Activated CD8-positive, alpha-beta T cell treated with anti-CD3 and anti-CD28 coated beads, Interleukin-2, amount 10 ng/mL, durations not matched to agents 7 days and 5 days (primary cell): ENCODE measurements at places on chromosomes 3 and 15.
A peak's percentile ranks its signal among the peaks of the same experiment; 100 is the strongest.

DNA sequence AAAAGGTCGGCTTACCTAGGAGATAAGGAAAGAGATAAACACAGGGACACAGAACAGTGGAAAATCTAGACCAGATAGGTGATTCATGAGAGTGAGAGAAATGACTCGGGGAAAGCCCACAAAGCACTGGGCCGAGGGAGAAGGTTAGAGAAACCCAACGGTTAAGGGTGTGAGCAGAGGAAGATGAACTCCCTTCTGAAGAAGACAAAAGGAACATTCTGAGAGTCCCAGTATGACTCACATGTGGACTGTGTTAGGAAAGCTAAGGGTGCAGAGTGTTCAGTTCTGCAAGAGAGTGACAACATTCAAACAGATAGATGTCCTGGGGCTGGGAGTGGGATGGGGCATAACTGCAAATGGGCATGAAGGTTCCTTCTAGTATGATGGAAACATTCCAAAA is 83.0 kb downstream of the CNTN3 start:
- no peaks in the 10 kb centered on the region for H3K36me3 ChIP-seq
- H3K4me3 ChIP-seq: no peak overlapping the region
- H3K27ac ChIP-seq: no peak overlapping the region
- no peaks in the 10 kb centered on the region for H3K27me3 ChIP-seq
- no peaks in the 10 kb centered on the region for H3K4me1 ChIP-seq
- no peak for DNase-seq

DNA sequence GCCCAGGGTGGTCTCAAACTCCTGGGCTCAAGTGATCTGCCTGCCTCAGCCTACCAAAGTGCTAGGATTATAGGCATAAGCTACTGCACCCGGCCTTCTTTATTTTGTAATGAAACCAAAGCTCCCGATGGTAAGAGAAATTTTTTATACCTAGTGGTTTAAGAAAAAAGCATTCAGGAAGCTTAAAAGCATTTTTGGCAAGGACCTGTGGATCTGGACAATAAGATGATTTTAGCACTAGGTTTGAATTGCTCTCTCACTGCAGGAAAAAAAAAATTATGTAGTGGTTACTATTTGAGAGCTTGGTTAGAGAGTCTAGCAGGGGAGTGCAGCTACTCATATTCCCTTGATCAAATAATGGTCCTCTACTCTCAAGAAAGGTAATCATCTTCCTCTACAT is 64.9 kb upstream of the PIK3R4 start:
- no peaks in the 10 kb centered on the region for H3K36me3 ChIP-seq
- no peak overlapping the region for H3K27ac ChIP-seq
- no peaks in the 10 kb centered on the region for H3K4me1 ChIP-seq
- no peak for DNase-seq
- no peak overlapping the region for H3K4me3 ChIP-seq
- H3K27me3 ChIP-seq: no peaks in the 10 kb centered on the region

DNA sequence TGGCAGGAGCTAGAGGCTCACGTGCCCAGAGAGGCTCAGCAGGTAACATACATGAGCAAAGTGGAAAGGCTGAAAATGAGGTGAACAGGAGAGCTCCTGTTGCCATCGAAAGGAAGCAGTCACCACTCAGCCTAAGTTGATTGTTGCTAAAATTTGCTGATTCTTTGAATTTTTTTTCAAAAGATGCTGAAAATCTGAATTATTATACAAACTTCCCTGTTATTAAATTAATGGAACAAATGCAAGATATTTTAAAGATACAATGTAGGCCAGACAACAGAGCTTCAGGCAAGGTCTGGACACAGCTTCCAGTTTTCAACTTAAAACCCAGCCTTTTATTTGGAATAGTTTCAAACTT is 151.3 kb downstream of the GHSR start:
- H3K27ac ChIP-seq: no peak overlapping the region
- H3K27me3 ChIP-seq: no peaks in the 10 kb centered on the region
- DNase-seq: no peak
- H3K4me1 ChIP-seq: no peaks in the 10 kb centered on the region
- no peak overlapping the region for H3K4me3 ChIP-seq
- H3K36me3 ChIP-seq: peaks cover 5% of the 10 kb centered on the region

DNA sequence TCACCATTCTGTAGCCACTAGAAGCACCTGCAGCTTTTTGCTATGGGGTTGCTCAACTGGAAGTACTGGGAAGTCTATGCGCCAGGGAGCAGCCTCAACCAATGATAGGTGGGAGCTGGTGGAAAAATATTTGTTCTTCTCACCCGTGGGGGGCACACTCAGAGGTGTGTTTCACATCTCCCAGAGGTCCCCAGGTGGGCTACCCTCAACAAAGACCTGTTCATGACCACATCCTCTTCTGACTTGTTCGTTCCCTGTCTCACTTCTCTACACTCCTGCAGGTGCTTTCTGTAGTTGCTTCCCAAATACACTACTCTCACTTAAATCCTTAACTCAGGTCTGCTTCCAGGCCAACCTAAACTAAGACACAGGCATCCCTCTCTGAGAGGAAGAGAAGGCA is 3.6 kb downstream of the CAMP start:
- no peak overlapping the region for H3K27ac ChIP-seq
- no peak overlapping the region for H3K4me3 ChIP-seq
- peaks cover 11% of the 10 kb centered on the region for H3K4me1 ChIP-seq

DNA sequence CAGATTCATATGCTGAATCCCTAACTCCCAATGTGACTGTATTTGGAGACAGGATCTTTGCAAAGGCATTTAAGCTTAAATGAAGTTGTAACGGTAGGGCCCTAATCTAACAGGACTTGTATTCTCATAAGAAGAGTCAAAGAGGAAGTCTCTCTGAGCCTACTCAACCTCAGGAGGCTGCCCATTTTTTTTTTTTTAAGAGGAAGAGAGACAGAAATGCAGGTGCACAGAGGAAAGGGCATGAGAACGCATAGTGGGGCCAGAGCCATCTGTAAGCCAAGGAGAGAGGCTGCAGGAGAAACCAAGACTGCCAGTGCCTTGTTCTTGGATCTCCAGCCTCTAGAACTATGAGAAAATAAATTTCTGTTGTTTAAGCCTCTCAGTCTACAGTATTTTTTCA is 28.4 kb downstream of the ZNF860 start:
- no peaks in the 10 kb centered on the region for H3K36me3 ChIP-seq
- no peak for DNase-seq
- H3K27ac ChIP-seq: no peak overlapping the region
- H3K27me3 ChIP-seq: peaks cover 16% of the 10 kb centered on the region

DNA sequence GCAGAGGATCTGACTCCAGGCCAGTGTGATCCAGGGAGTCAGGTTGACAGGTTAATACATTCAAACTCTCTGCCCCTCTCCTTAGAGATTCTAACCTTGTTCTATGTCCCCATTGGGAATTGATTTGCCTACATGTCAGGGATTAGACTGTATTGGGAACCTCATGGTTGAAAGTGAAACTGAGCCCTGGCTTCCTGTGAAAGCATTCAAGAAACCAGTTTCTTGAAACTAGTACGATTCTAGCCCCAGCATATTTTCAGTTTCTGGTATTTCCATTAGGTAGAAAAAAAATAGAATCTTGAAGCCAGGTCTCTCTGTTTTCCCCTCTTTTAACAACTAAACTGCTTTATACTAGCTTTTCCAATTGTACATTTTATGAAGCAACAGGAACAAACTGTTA is 140.4 kb upstream of the ABI3BP start:
- H3K4me1 ChIP-seq: peaks cover 21% of the 10 kb centered on the region
- DNase-seq: peak; percentile 25
- peak overlapping the region; percentile 19 for H3K4me3 ChIP-seq
- H3K27ac ChIP-seq: peak overlapping the region; percentile 62

- peaks cover 28% of the 10 kb centered on the region for H3K4me1 ChIP-seq
- no peak overlapping the region for H3K27ac ChIP-seq
- H3K4me3 ChIP-seq: no peak overlapping the region
- DNase-seq: no peak
- peaks cover 3% of the 10 kb centered on the region for H3K27me3 ChIP-seq
Observed at GRCh38 chr3:119631516-119631915, 28.9 kb downstream of the POPDC2 start.

DNA sequence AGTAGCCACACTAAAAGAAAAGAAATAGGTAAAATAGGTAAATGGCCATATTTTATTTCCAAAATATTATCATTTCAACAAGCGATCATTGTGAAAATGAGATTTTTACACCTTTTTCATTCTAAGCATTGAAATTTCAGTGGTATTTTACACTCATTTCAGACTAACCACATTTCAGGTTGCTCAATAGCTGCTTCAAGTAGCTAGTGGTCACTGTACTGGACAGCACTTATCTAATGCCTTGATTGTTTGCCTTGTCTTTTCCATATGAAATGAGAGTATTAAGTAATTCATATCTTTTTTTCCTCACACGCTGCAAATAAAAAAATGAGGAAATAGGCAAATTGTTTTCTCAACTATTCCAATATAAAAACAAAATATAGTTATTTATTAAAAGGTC is 332.8 kb downstream of the NLGN1 start:
- H3K36me3 ChIP-seq: no peaks in the 10 kb centered on the region
- H3K4me3 ChIP-seq: no peak overlapping the region
- no peak for DNase-seq
- no peak overlapping the region for H3K27ac ChIP-seq
- H3K4me1 ChIP-seq: no peaks in the 10 kb centered on the region

DNA sequence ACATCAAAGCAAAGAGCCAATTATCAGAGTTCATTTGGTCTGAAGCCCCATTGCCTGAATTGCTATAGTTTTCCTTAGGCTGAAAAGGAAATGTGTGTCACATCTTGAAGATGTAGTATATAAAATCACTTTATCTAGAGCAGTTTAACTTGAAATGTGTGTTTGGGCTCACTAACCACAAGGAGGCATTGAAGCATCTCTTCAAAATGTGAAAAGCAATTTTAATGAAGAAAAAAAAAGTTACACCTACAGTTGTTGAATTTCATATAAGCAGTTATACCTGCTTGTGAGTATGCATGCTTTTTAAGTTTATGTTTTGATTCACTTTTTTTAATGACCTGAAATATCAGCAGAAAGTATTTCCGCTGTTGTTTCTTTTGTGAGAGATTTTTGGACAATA is 129.3 kb downstream of the IQCH start:
- peaks cover 4% of the 10 kb centered on the region for H3K4me1 ChIP-seq
- no peak overlapping the region for H3K27ac ChIP-seq
- no peak for DNase-seq
- H3K36me3 ChIP-seq: no peaks in the 10 kb centered on the region

DNA sequence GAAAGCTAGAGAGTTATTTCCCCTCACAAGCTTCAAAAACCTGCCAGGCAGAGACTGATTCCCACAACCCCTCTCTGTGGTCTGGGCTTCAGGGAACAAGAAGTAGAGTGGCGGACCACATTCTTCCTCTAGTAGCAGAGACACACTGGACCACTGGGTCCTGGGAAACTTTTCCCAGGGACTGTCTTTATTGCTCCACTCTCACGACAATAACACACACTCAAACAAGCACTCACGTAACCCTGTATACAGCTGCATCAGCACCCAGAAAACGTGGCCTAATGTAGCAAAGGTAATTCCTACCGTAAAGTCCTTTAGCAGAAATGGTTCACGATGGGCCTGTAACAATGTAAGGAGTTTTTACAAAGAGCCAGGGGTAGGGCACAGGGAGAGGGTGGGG is 27.6 kb downstream of the CPOX start:
- H3K4me1 ChIP-seq: peaks cover 85% of the 10 kb centered on the region
- peak overlapping the region; percentile 82 for H3K27ac ChIP-seq
- H3K36me3 ChIP-seq: peaks cover 30% of the 10 kb centered on the region
- peak overlapping the region; percentile 42 for H3K4me3 ChIP-seq
- H3K27me3 ChIP-seq: no peaks in the 10 kb centered on the region

- H3K27ac ChIP-seq: no peak overlapping the region
- no peak for DNase-seq
- no peaks in the 10 kb centered on the region for H3K27me3 ChIP-seq
- no peak overlapping the region for H3K4me3 ChIP-seq
Observed at GRCh38 chr3:177710506-177710905, 513.2 kb upstream of the TBL1XR1 start.

GRCh38 chr15:71344316-71344715 is 229.0 kb downstream of the THSD4 start:
- no peaks in the 10 kb centered on the region for H3K4me1 ChIP-seq
- no peak for DNase-seq
- H3K36me3 ChIP-seq: no peaks in the 10 kb centered on the region
- no peak overlapping the region for H3K27ac ChIP-seq
- no peak overlapping the region for H3K4me3 ChIP-seq

DNA sequence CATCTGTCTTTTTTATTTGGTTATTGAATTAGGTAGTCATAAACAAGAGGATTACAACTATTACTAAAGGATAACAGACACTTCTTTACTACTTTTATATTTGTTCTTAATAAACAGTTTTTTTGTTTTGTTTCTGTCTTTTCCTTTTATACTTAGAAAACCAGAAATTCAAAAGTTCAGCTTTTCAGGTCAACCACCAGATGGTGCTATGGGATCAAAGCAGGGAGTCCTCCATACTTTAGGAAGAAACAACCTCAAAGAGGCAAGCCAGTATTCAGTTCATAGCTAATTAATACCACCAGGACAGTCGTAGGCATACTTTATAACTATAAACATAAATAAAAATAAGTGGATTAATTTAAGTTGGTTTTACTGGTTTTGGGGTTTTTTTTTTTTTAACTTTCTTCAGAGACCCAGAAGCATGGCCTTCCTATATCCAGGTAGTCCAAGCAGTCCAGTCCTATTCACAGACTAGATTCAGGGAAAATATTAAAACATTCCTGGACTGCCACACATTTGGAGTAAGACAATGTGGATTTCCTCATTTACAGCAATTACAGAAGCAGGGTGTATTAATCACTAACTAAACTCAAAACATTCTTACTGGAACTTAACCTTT is 16.0 kb upstream of the EID1 start:
- no peaks in the 10 kb centered on the region for H3K36me3 ChIP-seq
- DNase-seq: peak; percentile 64
- peaks cover 20% of the 10 kb centered on the region for H3K27me3 ChIP-seq

DNA sequence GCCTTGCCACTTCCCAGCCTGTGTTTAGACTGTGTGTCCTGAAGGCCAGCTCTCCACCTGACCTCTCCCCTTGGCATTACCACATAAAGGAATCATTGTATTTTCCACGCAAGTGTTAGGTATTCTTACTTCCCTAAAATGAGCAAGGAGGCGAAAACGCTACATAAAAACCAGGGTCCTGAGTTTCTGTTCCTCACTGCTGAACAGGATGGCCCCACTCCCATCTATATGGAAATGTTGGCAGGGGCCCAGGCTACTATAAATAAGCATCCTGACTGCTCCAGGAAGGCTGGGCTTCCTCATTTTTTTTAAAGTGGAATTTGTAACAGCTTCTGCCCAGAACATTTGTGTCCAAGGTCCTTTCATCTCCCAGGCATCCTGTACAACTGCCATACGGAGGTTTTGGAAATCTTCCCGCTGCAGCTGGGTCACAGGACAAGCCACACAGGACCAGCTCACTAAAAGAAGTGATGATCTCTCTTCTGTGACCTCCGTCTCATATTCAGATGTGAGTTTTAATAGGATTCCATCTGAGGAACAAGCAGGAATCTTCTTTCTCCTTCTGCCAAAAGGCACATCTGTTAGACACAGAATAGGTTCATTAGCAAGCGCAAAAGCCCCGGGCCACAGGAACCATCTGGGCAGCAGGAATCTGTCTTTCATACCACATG is 56.4 kb upstream of the LIMD1 start:
- H3K4me3 ChIP-seq: no peak overlapping the region
- no peaks in the 10 kb centered on the region for H3K4me1 ChIP-seq
- DNase-seq: no peak
- no peaks in the 10 kb centered on the region for H3K27me3 ChIP-seq
- H3K36me3 ChIP-seq: peaks cover 9% of the 10 kb centered on the region
- H3K27ac ChIP-seq: no peak overlapping the region

- peaks cover 8% of the 10 kb centered on the region for H3K27me3 ChIP-seq
- H3K4me1 ChIP-seq: no peaks in the 10 kb centered on the region
- no peaks in the 10 kb centered on the region for H3K36me3 ChIP-seq
- no peak overlapping the region for H3K4me3 ChIP-seq
- H3K27ac ChIP-seq: no peak overlapping the region
Observed at GRCh38 chr3:194745422-194746184, 59.9 kb downstream of the FAM43A start.
